Thyroid gland (tissue), 4 donors: ENCODE measurements at places on chromosomes 3 and 15. TPM values are rescaled to one million over a fixed set of nuclear protein-coding genes. Genes with fewer than 3 reads are reported as not detected.

GRCh38 chr15:80890341-80891005, 99.1 kb downstream of the MESD start:
- H3K36me3 ChIP-seq: no peaks in the 10 kb centered on the region
- no peaks in the 10 kb centered on the region for H3K4me1 ChIP-seq
- H3K4me3 ChIP-seq: no peak overlapping the region
- no peak for DNase-seq
- no peak overlapping the region for H3K27ac ChIP-seq

DNA sequence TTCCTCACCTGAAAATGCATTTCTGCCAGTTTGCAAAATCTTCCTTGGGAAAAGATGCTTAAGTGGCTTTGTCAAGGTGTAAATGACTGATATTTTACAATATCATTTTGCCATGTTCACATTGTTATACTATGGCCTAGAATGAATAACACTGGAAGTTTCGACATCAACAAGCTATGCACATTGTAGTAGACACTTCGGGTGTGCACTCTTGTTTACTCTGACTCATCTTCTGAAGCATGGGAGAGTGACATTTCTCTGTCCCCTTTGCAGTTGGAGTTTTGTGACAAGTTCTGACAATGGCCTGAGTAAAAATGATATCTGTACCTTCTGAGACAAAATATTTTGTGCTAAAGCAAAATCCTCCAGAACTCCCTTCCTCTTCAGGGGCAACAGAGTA, 567.0 kb upstream of the RGMA start:
- no peaks in the 10 kb centered on the region for H3K4me1 ChIP-seq
- H3K4me3 ChIP-seq: no peak overlapping the region
- H3K36me3 ChIP-seq: no peaks in the 10 kb centered on the region
- no peaks in the 10 kb centered on the region for H3K27me3 ChIP-seq

- H3K36me3 ChIP-seq: no peaks in the 10 kb centered on the region
- no peak for DNase-seq
- no peak overlapping the region for H3K27ac ChIP-seq
- no peaks in the 10 kb centered on the region for H3K27me3 ChIP-seq
- H3K4me1 ChIP-seq: no peaks in the 10 kb centered on the region
Measured at GRCh38 chr3:134258761-134259347, 8.2 kb upstream of the RYK start.

GRCh38 chr15:91265416-91265940, 165.4 kb downstream of the SV2B start:
- H3K4me1 ChIP-seq: no peaks in the 10 kb centered on the region
- DNase-seq: no peak
- H3K36me3 ChIP-seq: no peaks in the 10 kb centered on the region
- no peak overlapping the region for H3K27ac ChIP-seq
- H3K4me3 ChIP-seq: no peak overlapping the region

DNA sequence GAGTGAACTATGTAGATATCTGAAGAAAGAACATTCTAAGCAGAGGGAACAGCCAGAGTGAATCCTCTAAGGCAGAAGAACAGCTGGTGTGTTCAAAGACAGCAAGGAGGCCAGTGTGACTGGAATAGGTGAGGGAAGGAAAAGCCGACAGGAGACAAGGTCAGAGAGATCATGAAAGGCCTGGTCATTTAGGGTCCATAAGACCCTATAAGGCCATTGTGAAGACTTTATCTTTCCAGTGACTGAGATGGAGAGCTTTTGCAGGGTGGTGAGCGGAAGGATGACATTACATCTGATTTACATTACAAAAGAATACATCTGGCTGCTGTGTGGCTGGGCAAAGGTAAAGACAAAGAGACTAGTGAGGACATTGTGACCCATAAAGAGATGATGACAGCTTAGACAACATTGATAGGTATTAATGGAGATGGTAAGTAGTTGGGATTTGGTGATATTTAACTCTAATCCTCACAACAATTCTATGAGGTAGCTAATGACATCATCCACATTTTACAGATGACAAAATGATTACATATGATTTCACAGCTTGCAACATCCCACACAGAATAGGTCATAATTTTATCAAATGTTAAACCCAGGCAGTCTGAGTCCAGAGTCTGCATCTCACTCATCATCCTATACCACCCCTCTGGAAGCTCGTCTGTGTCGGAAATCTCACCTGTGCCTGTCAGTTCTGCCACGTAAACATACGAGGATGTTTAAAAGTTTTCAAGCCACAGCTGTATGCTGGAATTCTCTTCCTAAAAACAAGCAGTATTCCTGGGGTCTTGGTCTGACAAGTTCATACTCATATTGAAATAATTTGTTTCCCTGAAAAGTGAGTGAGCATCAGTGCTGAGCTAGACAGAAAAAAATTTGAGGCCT, 70.2 kb upstream of the PIK3R4 start:
- DNase-seq: no peak
- no peaks in the 10 kb centered on the region for H3K36me3 ChIP-seq
- no peak overlapping the region for H3K4me3 ChIP-seq
- H3K4me1 ChIP-seq: no peaks in the 10 kb centered on the region

GRCh38 chr15:72796515-72797337, 13.2 kb upstream of the ADPGK start:
- peak overlapping the region; percentile 7 for H3K4me3 ChIP-seq
- DNase-seq: peak; percentile 10
- H3K27ac ChIP-seq: no peak overlapping the region
- H3K4me1 ChIP-seq: peaks cover 8% of the 10 kb centered on the region
- H3K27me3 ChIP-seq: no peaks in the 10 kb centered on the region

GRCh38 chr3:57852896-57853295, 96.8 kb downstream of the SLMAP start:
- DNase-seq: no peak
- H3K4me1 ChIP-seq: peaks cover 5% of the 10 kb centered on the region
- no peak overlapping the region for H3K27ac ChIP-seq
- H3K36me3 ChIP-seq: no peaks in the 10 kb centered on the region
- H3K4me3 ChIP-seq: no peak overlapping the region

Gene LRRIQ4
- total RNA-seq: 0.29 TPM

- H3K27ac ChIP-seq: no peak overlapping the region
- no peaks in the 10 kb centered on the region for H3K27me3 ChIP-seq
- no peaks in the 10 kb centered on the region for H3K36me3 ChIP-seq
- H3K4me1 ChIP-seq: no peaks in the 10 kb centered on the region
- no peak overlapping the region for H3K4me3 ChIP-seq
Measured at GRCh38 chr3:138051947-138052802, 42.2 kb downstream of the CLDN18 start.

- no peaks in the 10 kb centered on the region for H3K27me3 ChIP-seq
- H3K4me3 ChIP-seq: no peak overlapping the region
- no peaks in the 10 kb centered on the region for H3K4me1 ChIP-seq
- no peaks in the 10 kb centered on the region for H3K36me3 ChIP-seq
- DNase-seq: no peak
Measured at GRCh38 chr3:157807280-157807679, 298.9 kb downstream of the SHOX2 start.

- H3K27ac ChIP-seq: no peak overlapping the region
- H3K27me3 ChIP-seq: no peaks in the 10 kb centered on the region
- peaks cover 2% of the 10 kb centered on the region for H3K36me3 ChIP-seq
- H3K4me3 ChIP-seq: no peak overlapping the region
- H3K4me1 ChIP-seq: no peaks in the 10 kb centered on the region
Measured at GRCh38 chr3:146511402-146512134, 32.8 kb downstream of the PLSCR1 start.

Gene RETNLB
- total RNA-seq: not detected
